NCI-H1092 (cell line): ENCODE measurements at places on chromosomes 6 and 20.

DNA sequence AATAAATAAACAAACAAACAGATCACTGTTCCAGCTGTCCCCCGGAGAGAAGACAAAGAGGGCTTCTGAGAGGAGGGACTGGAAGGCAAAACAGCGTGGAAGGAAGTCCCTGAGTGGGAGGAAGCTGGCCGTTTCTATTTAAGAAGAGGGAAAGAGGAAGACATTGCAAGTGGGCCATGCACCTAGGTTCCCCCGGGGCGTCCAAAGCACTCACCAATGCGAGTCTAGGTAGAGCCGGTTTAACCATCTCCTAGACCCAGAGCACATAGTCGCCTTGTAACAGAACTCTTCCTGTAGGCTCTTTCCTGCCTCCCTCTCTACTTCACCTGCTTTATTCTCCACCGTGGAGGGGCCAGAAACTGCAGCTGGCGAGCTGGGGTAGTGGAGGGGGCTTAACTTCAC is 158.4 kb downstream of the ZDHHC14 start:
- DNase-seq: no peak

DNA sequence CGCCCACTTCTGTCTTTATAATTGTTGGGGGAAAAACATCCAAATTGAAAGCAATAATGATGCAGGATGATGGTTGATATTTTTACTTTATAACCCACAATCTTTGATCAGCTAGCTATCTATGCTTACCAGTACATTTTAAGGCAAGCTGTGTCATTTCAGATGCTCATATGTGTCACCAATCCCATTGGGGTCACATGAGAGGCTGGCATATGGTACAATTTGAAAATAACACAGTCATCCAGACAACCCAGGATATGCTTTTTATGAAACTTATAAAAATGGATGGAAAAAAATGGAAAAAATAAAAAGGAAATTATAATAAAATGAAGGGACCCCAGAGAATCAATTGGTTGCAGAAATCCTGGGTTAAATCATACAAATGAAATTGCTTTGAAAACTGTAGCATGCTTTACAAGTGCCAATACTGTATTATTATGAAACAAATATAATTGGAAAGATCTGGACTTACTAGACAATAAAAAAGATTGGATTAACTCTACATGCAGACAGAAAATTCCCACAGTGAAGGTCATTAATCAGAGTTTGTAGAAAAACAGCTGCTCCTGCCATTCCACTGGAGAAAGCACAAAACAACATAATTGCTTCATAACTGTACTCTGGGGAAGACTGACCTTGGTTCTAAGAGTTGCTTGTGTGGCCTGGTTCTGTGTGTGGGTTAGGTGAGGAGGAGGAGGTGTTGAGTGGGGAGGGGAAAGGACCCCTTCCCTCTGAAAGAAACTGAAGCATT is 13.3 kb upstream of the PRIM2 start:
- no peak for DNase-seq

- no peak for DNase-seq
These were observed 16.8 kb upstream of the PHACTR3 start for GRCh38 chr20:59587570-59587969.

- no peak for DNase-seq
These were observed 157.7 kb upstream of the EYA4 start for GRCh38 chr6:133083248-133083967.

DNA sequence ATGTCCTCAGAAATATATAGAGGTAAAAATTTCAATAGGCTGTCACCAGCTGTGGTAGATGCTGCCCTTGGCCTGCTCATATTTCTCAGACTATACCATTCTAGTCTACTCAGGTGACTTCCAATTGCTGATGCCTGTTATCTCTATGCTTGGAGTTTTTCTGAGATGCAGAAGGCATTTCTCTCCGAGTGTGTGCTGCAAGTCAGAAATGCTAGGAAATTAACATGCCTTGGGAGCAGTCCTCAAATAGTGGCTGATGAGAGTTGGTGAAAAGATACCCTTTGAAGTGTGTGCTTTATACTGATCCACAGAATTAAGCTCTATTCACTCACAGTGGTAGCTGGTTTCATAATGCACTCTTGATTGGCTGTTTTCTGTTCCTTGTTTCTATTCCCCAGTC is 43.2 kb upstream of the PKIB start:
- no peak for DNase-seq

DNA sequence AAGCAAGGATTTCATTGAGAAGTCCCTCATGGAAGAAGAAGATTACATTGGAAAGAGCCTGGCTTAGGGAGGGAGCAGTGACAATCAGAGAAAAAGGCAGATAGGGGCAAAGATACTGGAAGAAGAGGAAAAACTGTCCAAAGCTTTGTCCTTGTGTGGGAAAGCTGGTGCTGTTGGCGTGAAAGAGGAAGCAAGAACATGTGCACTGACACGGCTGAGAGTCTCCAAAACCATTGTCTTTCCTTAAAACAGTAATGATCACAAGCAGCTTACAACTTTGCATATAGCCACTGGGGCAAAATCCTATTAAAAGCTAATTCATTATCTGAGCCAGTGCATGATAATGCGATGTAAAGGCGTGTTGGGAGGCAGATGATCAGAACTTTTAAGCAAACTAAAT is 85.1 kb upstream of the ESR1 start:
- no peak for DNase-seq

DNA sequence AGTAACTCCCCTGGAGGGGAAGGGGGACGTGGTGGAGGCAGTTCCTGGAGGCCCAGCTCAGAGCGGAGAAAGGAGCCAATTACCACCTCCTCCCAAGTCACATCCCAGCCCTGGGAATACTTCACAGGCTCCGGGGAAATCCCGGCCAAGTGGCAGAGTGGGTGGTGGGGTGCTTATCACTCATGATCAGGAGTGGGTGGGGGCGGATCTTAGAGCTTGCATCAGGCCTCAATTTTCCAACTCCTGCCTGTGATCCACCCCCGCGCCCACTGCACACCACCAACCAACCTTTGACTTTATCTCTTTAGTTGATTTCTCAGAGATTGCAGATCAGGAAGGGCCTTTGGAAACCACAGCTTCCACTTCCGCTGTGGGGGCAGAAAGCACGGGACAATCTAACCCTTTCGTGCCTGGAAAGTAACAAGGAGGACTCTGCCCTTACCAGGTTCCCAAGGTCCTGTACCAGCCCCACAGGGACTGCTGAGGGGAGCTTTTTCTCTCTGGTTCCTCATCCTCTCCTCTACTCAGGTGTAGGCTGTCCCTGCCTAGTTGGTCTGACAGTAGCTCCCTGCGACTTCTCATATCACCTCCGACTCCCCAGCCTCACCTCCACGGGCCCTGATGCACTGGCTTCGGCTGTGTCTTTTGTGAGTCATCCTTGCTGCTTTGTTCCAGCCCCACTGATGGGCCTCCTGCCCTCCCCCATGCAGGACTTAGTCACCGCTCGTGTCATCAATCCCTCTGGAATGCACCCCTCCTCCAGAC is 24.9 kb upstream of the IER3 start:
- DNase-seq: no peak

DNA sequence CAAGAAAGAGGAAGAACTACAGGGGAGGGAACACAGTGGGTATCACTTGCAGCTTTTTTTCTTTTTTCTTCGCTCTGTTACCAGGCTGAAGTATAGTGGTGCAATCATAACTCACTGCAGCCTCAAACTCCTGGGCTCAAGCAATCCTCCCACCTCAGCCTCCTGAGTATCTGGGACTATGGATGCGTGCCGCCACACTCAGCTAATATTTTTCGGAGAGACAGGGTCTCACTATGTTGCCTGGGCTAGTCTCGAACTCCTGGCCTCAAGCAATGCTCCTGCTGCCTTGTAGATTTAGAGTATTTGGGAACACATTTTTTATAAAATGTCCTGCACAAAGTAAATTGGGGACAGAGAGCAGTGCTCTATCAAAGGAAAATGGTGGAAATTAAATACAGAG is 28.3 kb downstream of the PARD6B start:
- no peak for DNase-seq

GRCh38 chr6:72080260-72080941 is 194.1 kb downstream of the RIMS1 start:
- no peak for DNase-seq

GRCh38 chr20:50098259-50098658 is 14.7 kb downstream of the UBE2V1 start:
- DNase-seq: no peak

- DNase-seq: no peak
These were observed 751.3 kb upstream of the ADGRB3 start for GRCh38 chr6:67883500-67884366.

DNA sequence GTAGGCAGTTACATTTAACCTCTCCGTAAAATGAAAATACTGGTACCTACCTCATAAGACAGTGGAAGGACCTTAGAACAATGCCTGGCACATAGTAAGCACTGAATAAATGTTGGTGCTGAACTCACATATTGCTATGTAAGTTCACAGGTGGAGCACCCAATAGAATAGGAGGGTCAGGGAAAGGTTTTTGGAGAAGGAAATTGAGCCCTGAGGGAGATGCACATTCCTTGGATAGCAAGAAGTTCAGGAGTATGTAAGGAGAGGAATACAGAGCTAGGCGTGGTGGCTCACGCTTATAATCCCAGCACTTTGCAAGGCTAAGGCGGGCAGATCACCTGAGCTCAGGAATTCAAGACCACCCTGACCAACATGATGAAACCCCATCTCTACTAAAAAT is 7.0 kb downstream of the UBE2C start:
- no peak for DNase-seq

GRCh38 chr6:113625850-113626249 is 231.3 kb upstream of the MARCKS start:
- DNase-seq: no peak

- DNase-seq: no peak
These were observed 51.5 kb upstream of the NXT1 start for GRCh38 chr20:23298926-23299672.

DNA sequence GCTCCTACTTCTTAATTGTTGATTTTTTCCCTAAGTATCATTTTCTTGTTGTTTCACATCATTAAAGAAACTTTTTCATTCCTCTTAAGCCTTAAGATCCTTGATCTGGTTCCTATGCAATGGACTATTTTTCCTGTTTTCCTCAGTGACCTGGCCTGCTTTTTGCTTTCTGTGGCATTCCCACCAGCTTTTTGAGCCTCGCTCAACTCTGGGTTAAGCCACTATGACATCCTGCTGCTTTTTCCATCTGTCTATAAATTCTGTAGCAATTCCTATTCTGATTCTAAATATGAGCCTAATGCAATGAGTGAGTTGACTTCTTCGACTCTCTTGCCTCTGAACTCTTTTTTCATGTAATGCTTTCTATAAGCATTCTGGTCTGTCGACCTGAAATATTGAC is 160.3 kb downstream of the GRM1 start:
- no peak for DNase-seq

DNA sequence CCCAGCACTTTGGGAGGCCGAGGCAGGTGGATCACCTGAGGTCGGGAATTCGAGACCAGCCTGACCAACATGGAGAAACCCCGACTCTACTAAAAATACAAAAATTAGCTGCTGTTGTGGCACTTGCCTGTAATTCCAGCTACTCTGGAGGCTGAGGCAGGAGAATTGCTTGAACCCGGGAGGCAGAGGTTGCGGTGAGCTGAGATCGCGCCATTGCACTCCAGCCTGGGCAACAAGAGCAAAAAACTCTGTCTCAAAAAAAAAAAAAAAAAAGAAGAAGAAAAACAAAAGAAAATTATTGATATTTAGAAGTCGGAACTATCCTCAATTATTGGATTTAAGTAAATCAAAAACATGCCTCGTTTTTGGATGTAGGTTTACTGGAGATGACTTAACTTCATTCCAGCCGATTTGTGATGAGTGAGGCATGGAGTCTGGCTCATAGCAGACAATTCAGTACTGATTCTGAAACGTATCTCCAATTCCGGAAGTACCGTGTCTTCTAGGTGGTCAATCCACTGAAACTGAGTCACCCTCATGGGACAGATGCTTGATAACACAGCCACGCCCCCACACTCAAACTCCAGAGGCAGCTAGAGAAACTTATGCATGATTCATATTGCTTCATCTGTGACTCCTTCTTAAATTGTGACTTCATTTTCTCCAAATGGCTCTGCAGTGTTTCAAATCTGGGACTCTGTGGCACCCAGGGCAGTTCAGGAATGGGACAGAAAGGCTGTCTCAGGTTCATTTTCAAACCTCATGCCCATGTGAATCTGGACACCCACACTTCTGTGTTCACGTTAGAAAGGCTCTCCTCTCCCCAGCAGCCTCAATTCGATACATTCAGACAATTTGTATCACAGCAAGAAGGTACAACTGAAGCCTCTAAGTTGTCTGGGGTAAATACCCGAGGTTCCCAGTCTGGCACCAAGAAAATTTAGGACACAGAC is 110.4 kb upstream of the ARMC2 start:
- no peak for DNase-seq

DNA sequence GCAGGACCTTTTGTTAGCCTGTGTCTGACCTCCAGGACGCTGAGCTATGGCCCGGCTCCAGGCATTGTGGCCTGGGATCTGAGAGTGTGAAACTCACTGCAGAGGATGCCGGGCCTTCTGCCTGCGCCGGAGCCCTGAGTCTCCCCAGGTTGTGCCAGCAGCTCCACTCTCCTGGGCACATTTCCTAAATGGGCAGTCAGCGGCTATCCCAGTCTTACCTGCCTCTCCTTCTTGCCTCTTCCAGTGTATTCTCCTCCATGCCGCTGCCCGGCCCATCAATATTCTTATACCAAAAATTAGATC is 397.8 kb downstream of the CDH4 start:
- DNase-seq: no peak

GRCh38 chr6:128365520-128366160 is 154.8 kb downstream of the PTPRK start:
- DNase-seq: no peak

DNA sequence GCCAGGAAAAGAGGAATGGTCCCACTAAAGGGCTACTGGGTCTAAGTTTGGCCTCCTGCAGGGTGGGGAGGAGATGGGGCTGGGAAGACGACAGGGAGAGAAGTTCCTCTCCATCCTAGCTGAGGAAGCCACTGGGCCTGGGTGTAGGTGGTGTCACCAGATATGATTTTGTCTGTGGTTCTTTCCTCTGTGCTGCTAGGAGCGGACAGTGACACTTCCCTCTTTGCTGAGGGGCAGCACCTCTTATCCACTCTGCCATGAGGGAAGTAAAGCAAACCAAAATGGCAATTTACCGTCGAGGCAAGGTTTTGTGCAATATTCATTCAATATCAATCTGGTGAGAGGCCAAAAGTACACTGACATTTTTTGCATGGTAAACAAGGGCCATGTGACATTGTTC is 33.0 kb upstream of the NR2E1 start:
- no peak for DNase-seq

- DNase-seq: no peak
These were observed 29.0 kb upstream of the L3MBTL3 start for GRCh38 chr6:129989396-129989795.

GRCh38 chr6:159582736-159583135 is 110.3 kb downstream of the SOD2 start:
- DNase-seq: no peak

DNA sequence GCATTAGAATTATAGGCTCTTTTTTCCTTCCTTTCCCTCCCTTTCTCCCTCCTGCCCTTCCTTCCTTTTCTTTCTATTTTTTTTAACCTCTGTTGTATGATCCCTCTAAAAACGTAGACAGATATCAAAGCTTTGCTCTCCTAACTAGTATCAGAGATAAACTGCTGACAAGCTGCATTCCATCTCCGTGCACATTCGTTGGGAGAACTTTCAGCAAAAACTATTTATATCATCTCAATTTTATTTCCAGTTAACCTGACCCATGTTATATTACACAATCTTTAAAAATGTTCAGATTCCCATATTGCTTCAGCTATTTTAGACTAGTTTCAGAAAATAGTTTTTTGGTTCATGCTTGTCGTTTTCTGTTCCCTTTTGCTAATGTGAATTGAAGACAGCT is 47.3 kb downstream of the RNF217 start:
- DNase-seq: no peak
